ENCODE measurements at places on chromosomes 3 and 15. TPM values are rescaled to one million over a fixed set of nuclear protein-coding genes. Genes with fewer than 3 reads are reported as not detected.

GRCh38 chr3:23325466-23326065 is 122.4 kb downstream of the UBE2E2 start:
- DNase-seq, result no peak

- no peak for DNase-seq
Measured at GRCh38 chr3:116914004-116914403, 204.4 kb downstream of the TUSC7 start.

GRCh38 chr3:28947061-28947460 is 333.8 kb upstream of the RBMS3 start:
- DNase-seq, result no peak

LINGO1 gene
- polyA plus RNA-seq, result 0.07 TPM

MNS1 gene
- 0.14 TPM for polyA plus RNA-seq

TMCC1 gene
- 264 TPM for polyA plus RNA-seq

RLBP1 gene
- polyA plus RNA-seq, result 0.22 TPM

GRCh38 chr15:95998935-95999334 is 331.6 kb upstream of the NR2F2 start:
- DNase-seq, result no peak

GRCh38 chr3:27673701-27674100 is 48.4 kb downstream of the EOMES start:
- no peak for DNase-seq

GRCh38 chr3:171615686-171616085 is 155.5 kb upstream of the TNIK start:
- DNase-seq, result no peak

GRCh38 chr3:120170223-120170622 is 76.0 kb upstream of the GSK3B start:
- DNase-seq, result no peak

DNA sequence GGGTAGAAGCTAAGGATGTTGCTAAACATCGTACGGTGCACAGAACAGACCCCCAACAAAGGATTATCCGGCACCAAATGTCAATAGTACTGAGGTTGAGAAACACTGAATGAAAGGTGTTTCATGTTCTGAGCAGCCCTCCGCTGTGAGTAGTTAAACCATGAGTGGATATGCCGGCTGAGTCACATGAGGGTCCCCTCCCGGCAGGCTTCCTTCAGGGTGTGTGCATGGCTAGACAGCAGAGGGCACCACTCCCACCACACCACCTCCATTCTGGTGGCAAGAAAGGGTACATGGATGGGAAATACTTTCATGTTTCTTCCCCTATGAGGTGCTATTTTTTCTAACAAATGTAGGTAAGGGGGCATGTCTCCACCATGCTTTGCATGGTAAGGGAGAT is 128.3 kb upstream of the SEMA6D start:
- no peak for DNase-seq

SLC6A1 gene
- 0.04 TPM for polyA plus RNA-seq

OIP5 gene
- 10.7 TPM for polyA plus RNA-seq

- peak; percentile 9 for DNase-seq
Measured at GRCh38 chr3:77348244-77348855, 308.5 kb downstream of the ROBO2 start.

DNA sequence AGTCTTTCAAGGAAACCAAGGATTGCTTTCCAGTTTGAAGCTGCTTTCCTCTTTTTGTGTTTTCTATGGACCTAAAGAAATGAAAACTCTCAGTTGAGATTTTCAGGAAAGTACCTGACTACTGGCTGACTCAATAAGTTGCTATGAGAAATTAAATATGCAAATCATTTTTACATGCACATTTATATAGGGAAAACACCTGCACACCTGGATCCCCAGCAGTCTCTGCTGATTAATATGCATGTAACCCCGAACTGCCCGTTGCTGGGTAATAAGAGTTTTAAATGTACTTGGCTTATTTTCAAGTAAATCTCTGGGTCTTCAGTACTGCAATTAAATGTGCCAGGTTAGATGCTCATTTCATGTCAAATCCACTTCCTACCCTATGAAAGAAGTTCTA is 77.2 kb downstream of the KBTBD8 start:
- no peak for DNase-seq

ARF4 gene
- 195 TPM for polyA plus RNA-seq

MCF2L2 gene
- not detected for polyA plus RNA-seq

DNA sequence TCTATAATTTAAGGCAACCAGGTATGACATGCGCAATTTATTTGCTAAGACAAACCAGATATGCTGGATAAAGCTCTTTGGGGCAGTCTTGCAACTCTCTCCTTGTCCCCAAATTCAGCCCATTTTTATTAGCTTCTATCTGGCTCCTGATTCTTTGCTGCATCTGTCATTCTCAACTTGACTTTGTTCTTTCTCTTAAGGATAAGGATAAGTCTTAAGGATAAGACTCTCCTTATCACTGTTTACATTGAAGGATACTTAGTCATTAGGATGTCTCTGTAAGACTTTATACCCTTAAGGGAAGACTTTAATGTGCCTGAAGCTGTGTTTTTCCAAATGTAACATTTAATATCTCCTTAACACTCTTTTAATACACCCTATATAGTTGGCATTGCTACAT is 49.2 kb downstream of the ALCAM start:
- no peak for DNase-seq

MIX23 gene
- polyA plus RNA-seq, result 16.2 TPM

MOBP gene
- not detected for polyA plus RNA-seq

- DNase-seq, result no peak
Measured at GRCh38 chr3:53956586-53956985, 64.9 kb upstream of the SELENOK start.

SNX33 gene
- polyA plus RNA-seq, result 18.9 TPM

WDR72 gene
- 0.13 TPM for polyA plus RNA-seq

PLA2G4D gene
- polyA plus RNA-seq, result 0.21 TPM

- DNase-seq, result no peak
Measured at GRCh38 chr15:26928051-26928450, 42.9 kb upstream of the GABRG3 start.

LACTB gene
- polyA plus RNA-seq, result 14.8 TPM

GRCh38 chr3:177894081-177894728 is 642.0 kb upstream of the KCNMB2 start:
- no peak for DNase-seq

- DNase-seq, result peak; percentile 27
Measured at GRCh38 chr3:132256989-132257388, 60.2 kb upstream of the ACP3 start.

GRCh38 chr3:118213892-118214291 is 820.8 kb downstream of the IGSF11 start:
- DNase-seq, result no peak
